ENCODE measurements at places on chromosomes 1 and 21. TPM values are rescaled to one million over a fixed set of nuclear protein-coding genes. Genes with fewer than 3 reads are reported as not detected.

GRCh38 chr1:25096307-25097150 lies 135.8 kb downstream of the SYF2 start:
- H3K36me3 ChIP-seq: no peaks in the 10 kb centered on the region
- H3K27ac ChIP-seq: no peak overlapping the region
- H3K4me3 ChIP-seq: no peak overlapping the region
- H3K27me3 ChIP-seq: no peaks in the 10 kb centered on the region
- DNase-seq: no peak

- peaks cover 8% of the 10 kb centered on the region for H3K4me1 ChIP-seq
- no peak for DNase-seq
- H3K27me3 ChIP-seq: no peaks in the 10 kb centered on the region
- peak overlapping the region; percentile 94 for H3K27ac ChIP-seq
Observed at GRCh38 chr1:174239541-174239940, 80.2 kb downstream of the RABGAP1L start.

- no peaks in the 10 kb centered on the region for H3K4me1 ChIP-seq
- no peaks in the 10 kb centered on the region for H3K36me3 ChIP-seq
- DNase-seq: no peak
- H3K4me3 ChIP-seq: no peak overlapping the region
Observed at GRCh38 chr1:222877854-222878253, 63.0 kb downstream of the DISP1 start.

- H3K4me3 ChIP-seq: no peak overlapping the region
- H3K27ac ChIP-seq: no peak overlapping the region
- no peaks in the 10 kb centered on the region for H3K36me3 ChIP-seq
- H3K27me3 ChIP-seq: no peaks in the 10 kb centered on the region
- no peaks in the 10 kb centered on the region for H3K4me1 ChIP-seq
- no peak for DNase-seq
Observed at GRCh38 chr1:57686306-57686705, 262.4 kb upstream of the DAB1 start.

DNA sequence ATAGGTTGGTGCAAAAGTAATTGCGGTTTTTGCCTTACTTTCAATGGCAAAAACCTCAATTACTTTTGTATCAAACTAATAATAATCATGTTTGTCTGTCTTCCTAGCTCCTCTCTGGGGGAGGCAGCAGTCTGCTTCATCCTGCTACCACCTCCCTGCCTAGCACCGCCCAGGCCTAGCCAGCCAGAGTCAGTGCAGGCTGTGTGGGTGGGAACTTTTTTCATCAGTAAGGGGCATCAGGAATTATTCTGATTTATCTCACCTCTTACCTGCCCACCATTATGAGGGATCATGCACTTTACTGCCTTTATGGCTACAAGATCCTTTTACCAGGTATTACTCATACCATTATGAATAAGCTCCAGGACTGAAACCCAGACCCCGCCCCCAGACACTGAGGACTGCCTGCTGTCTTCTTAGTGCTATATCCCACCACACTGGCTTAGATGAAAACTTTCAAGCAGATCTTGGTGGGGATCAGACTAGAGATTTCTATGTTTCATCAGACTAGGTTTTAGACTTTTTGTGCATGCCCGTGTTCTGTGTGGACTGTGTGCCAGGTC lies 116.4 kb downstream of the PBX1 start:
- no peak overlapping the region for H3K4me3 ChIP-seq
- DNase-seq: no peak
- no peaks in the 10 kb centered on the region for H3K36me3 ChIP-seq
- H3K27ac ChIP-seq: peak overlapping the region; percentile 66

- no peaks in the 10 kb centered on the region for H3K36me3 ChIP-seq
- no peaks in the 10 kb centered on the region for H3K4me1 ChIP-seq
- no peak overlapping the region for H3K27ac ChIP-seq
- no peaks in the 10 kb centered on the region for H3K27me3 ChIP-seq
Observed at GRCh38 chr1:186671136-186671825, 8.9 kb downstream of the PTGS2 start.

DNA sequence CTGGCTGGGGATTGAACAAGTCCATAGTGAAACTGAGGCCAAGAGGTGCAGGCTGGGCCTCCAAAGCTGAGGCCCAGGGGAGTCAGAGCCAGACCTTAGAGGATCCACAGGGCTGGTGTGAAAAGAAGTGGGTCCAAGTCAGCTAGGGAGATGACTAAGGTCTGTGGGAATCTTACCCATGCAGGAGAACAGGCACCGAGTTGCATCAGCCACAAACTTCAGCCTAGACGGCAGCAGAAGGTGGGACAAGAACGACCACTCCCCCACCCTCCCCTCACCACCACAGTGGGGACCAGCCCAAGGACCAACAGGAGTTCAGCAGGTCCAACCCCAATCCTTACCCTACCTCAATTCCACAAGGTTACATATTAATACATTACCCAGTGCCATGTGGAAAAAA lies 282.3 kb downstream of the TTLL7 start:
- DNase-seq: no peak
- H3K27ac ChIP-seq: no peak overlapping the region
- no peak overlapping the region for H3K4me3 ChIP-seq
- H3K4me1 ChIP-seq: no peaks in the 10 kb centered on the region
- H3K36me3 ChIP-seq: no peaks in the 10 kb centered on the region

DNA sequence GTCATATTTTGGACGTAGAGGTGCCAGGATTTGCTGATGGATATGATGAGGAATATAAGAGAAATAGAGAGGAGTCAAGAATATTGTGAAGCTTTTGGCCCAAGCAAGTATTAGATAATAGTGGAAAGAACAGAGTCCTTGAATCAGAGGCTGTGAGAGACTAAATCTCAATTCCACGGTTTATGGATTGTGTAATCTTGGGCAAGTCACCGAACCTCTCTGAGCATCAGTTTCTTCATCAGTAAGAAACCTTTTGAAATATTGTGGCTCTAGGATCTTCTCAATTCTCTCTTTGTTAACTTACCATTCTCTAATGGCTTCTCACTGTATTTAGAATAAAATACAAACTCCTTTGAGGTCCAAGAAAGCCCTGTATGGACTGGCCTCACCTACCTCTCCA lies 77.6 kb downstream of the RPS6KA1 start:
- no peaks in the 10 kb centered on the region for H3K4me1 ChIP-seq
- no peak overlapping the region for H3K27ac ChIP-seq
- H3K36me3 ChIP-seq: no peaks in the 10 kb centered on the region
- no peaks in the 10 kb centered on the region for H3K27me3 ChIP-seq
- no peak for DNase-seq
- H3K4me3 ChIP-seq: no peak overlapping the region

GRCh38 chr21:36551321-36551720 lies 71.4 kb upstream of the CLDN14 start:
- no peaks in the 10 kb centered on the region for H3K4me1 ChIP-seq
- DNase-seq: no peak
- no peak overlapping the region for H3K27ac ChIP-seq
- H3K4me3 ChIP-seq: no peak overlapping the region
- H3K27me3 ChIP-seq: no peaks in the 10 kb centered on the region

DNA sequence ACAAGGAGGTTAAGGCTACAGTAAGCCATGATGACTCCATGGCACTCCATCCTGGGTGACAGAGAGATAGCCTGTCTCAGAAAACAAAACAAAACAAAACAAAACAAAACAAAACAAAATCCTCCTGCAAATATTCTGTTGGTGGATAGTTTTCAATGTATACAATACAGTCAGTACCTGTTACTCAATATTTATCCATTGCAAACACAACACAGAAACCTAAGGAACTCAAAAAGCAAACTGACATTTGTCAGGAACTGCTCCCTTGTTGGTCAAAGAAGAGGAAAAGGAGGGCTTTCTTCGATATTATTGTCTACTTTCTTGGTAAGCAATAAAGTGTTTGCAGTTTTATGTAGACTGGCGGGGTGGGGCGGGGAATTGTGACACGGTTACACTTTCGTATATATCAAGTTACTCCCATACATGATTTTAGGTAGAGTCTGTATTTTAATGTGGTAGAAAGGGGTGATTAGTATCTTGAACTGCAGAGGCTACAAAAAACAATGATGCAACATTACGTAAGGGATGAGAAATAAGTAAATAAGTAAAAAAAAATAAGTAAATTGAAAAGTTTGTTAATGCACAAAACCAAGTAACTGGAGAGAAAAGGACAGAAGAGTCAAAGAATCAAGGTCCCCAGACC lies 31.8 kb downstream of the APP start:
- H3K27me3 ChIP-seq: no peaks in the 10 kb centered on the region
- H3K27ac ChIP-seq: peak overlapping the region; percentile 34
- no peaks in the 10 kb centered on the region for H3K36me3 ChIP-seq
- no peak overlapping the region for H3K4me3 ChIP-seq
- DNase-seq: no peak
- no peaks in the 10 kb centered on the region for H3K4me1 ChIP-seq

DNA sequence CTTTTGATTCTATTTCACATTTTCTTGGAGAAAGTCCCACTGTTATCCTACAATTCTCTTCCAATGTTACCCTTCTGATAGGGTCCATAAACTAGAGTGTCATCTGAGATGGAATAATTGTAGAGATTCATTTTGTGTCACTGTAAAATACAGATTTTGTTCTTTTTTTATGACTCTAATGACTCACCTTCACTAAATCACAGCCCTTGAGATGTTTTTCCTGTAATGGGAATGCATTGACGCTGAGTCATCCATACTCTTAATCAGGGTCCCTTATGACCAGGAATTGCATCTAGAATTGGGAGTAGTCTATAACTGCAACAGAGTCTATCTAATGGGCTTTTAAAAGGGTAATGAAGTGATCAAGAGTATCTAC lies 315.5 kb downstream of the TGFB2 start:
- no peaks in the 10 kb centered on the region for H3K27me3 ChIP-seq
- no peaks in the 10 kb centered on the region for H3K36me3 ChIP-seq
- peak overlapping the region; percentile 72 for H3K27ac ChIP-seq
- no peak for DNase-seq

GRCh38 chr1:67687198-67687545 lies 2.2 kb downstream of the GADD45A start:
- no peak for DNase-seq
- peak overlapping the region; percentile 92 for H3K27ac ChIP-seq
- peaks cover 51% of the 10 kb centered on the region for H3K4me1 ChIP-seq

DNA sequence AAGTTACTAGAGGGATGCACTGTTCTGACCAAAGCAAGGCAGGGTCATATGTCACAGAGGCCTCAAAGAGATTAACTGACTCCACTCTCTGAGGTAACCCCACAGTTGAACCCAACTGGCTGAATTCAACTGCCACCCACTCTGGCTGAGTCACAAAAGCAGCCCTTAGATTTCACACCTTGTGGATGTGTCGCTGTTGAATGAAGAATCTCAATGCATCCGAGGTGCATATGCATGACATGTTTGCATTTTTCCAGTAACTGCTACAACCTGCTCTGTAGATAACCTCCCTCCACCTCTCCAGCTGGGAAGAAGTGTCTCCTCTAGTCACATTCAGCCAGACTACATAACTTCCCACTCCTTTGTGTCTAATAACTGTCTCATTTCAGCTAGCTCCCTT lies 27.9 kb upstream of the KIF21B start:
- DNase-seq: no peak
- no peaks in the 10 kb centered on the region for H3K4me1 ChIP-seq
- H3K36me3 ChIP-seq: no peaks in the 10 kb centered on the region
- H3K27ac ChIP-seq: no peak overlapping the region
- H3K27me3 ChIP-seq: no peaks in the 10 kb centered on the region

- H3K4me3 ChIP-seq: peak overlapping the region; percentile 42
- peak; percentile 38 for DNase-seq
- H3K4me1 ChIP-seq: no peaks in the 10 kb centered on the region
Observed at GRCh38 chr1:152109231-152109997, 5.8 kb downstream of the TCHH start.

DNA sequence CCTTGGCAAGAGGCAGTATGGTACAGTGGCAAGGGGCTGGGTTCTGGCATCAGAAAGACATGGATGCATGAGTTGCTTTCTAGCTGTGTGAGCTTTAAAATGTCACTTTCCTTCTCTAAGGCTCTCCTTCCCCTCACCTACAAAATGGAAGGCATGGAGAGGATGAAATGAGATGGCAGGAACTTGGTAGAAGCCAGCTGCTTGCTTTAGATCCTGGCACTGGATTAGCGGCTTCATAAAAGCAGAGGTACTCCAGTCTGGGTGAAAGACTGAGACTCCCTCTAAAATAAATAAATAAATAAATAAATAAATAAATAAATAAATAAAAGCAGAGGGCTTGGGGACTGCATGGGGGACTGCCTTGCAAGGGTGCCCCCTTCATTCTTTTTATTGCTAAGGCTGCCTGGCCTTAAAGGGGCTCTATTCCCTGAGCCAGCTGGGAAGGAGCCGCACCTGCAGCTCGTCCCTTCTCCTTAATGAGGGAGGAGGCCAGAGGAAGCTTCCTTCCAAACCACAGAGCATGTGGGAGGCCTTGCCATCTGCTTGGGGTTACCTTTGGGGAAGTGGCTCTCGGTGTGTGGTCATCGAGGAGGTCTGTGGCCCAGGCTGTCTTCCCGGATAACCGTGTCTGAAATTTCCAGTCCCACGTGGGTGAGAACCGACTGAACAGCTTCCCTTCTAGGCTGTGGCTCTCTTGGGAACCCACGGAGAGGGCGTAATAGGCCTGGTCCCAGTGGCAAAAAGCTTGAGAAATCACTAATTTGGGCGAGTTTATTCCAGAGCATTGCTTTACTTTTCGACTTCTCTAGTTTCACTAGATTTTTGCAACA lies 2.0 kb upstream of the ATP13A2 start:
- no peak overlapping the region for H3K4me3 ChIP-seq
- peaks cover 23% of the 10 kb centered on the region for H3K4me1 ChIP-seq
- no peak overlapping the region for H3K27ac ChIP-seq

DNA sequence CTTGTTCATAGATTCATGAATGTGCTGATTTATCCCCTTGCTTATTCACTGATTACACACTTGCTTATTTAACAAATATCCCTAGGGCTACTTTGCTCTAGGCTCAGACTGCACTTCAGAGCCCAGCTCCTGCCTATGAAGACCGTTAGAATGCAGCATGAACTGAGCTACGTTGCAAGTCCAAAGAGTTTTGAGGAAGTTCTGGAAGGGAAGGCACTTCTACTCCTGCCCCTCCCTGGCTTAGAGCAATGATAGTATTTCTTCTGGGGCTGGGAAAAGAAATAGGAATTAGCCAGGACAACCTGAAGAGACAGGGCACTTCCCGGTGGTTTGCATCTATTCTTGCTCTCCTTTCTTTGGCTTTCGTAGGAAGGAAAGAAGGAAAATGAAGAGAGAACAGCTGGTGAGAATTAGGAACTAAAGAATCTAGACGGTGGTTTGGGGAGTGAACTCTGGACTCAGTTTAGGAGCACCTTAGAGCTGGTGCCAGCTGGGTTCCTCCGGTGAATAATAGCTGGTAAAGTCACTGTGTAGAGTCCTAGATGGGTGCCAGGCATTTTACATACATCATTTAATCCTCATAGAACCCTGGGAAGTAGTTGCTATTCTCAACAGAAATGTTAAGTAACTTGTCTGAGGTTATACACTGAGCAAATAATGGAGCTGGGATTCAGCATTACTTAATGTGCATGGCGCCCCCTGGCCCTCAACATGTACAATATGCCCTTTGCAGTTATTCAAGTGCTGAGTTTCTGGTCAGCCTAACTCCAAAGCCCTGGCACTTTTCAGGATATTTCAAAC lies 65.9 kb downstream of the NDUFS5 start:
- no peaks in the 10 kb centered on the region for H3K36me3 ChIP-seq
- DNase-seq: peak; percentile 62
- H3K4me1 ChIP-seq: no peaks in the 10 kb centered on the region
- H3K27ac ChIP-seq: no peak overlapping the region

Gene RBP7
- 10.3 TPM for total RNA-seq

Gene HUNK
- total RNA-seq: 7.5 TPM

Gene FCAMR
- not detected for total RNA-seq

Gene MFAP2
- 20.5 TPM for total RNA-seq

Gene RASAL2
- 37.2 TPM for total RNA-seq

Gene CTTNBP2NL
- 11.3 TPM for total RNA-seq

Gene CFAP57
- total RNA-seq: 0.35 TPM

Gene CELA3B
- not detected for total RNA-seq

Gene HPCA
- 0.53 TPM for total RNA-seq

Gene L1TD1
- 0.29 TPM for total RNA-seq

Gene GPR61
- total RNA-seq: not detected

Gene RHD
- not detected for total RNA-seq

Gene PRKCZ
- 45.9 TPM for total RNA-seq
